Bronchial epithelial cell (primary cell): ENCODE measurements at places on chromosomes 3 and 15. TPM values are rescaled to one million over a fixed set of nuclear protein-coding genes. Genes with fewer than 3 reads are reported as not detected.

- DNase-seq: no peak
Observed at GRCh38 chr3:13704174-13704573, 155.2 kb downstream of the FBLN2 start.

GRCh38 chr3:185365291-185366073 is 2.5 kb downstream of the MAP3K13 start:
- peak; percentile 68 for DNase-seq

DNA sequence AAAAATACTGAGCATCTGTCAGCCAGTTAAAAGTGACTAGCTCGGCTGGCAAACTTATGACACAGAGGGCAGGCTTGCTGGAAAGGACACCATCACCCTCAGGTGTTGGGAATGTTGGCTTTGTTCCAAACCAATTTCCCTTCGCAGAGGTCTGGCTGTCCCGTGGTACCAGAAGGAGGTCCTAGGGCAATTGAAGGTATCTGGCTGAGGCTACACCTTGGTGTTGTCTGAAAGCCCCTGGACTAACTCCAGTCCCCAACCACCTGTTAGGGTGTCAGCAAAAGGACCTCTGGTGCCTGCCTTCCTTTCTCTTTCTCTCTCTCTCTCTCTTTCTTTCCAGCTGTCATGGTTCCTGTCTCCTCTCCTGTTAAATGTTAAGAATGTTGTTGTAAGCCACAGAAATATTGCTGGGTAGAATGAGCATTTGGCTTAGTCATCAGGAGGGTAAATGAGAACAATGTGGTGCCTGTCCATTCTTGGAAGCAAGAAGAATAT is 12.5 kb downstream of the PRR20G start:
- DNase-seq: peak; percentile 87

- DNase-seq: no peak
Observed at GRCh38 chr3:153414982-153415381, 253.0 kb downstream of the RAP2B start.

DNA sequence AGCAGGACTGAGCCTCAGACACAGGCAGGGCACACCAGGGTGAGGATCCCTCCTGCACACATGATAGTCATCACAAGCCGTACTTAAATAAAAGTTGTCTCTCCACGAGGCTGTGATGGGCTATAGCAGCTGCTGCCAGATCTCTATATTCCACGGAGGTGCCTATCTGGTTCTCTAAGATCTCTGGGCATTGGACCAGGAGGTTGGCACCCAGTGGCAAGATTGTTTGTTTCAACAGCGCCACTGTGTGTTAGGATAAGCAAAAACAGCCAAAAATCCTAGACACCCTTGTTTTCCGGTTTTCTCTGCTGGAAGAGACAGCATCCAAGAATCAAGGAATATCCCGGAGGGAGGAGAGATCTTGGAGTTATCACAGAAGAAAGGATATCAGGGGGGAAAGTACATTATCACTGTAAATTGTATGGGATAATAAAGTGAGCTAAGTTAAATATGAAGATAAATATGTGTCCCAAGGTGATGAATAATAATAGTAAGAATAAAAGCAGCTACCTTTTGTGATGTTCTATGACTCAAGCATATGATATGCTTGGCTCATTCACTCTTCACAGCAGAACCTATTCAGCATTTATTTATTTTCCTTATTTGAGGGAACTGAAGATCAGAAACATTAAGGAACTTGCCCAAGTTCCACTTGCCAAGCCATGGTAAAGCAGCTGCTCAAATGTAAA is 90.6 kb upstream of the AKAP13 start:
- DNase-seq: peak; percentile 74

- no peak for DNase-seq
Observed at GRCh38 chr3:134772591-134772990, 22.5 kb upstream of the EPHB1 start.

DNA sequence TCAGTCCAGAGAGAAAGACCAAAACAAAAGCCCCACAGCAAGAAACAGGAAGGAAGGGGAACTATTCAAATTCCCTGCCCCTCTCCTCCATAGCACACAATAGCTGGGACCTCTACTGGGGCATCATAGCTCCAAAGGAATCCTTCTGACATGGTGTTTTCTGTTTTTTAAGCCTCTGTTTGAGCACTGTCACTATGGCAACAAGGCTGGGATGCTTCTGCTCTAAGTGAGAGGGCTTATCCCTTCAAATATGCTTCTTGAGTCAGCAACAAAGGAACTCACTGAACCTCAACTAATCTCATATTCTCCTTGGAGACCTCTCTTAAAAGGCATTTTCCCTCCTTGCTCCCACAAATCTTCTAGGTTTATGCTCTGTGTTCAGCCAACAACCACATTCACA is 40.5 kb downstream of the MYLK start:
- no peak for DNase-seq

DNA sequence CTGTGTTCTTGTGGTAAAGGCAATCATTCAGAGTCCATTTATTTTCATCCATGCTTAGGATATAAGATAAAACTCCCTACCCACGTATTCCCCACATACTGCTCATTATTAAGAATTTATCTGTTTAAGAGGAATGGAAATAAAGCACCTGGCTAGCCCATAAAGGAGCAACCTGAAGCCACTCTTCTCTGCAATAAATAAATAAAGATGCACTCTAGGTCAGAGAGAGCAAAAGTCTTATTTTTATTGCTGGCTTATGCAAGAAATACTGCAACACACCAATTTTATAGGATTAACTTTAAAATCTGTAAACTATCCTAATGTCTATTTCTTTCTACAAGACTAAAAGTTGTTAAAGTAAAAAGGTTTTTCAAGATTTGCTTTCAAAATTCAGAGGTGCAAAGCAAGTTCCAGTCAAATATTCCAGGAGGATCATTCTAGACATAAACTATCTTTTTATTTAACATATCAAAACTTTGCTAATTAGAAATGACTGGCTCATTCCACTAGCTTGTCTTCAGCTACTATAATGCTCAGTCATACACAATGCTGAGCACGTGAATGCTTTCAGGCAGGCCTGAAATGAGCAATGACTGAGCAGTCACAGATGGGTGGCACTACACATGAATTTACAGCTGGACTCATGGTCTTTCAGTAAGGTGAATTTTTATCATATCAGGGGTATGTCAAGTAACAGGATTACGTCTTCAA is 7.1 kb downstream of the TJP1 start:
- DNase-seq: peak; percentile 64

DNA sequence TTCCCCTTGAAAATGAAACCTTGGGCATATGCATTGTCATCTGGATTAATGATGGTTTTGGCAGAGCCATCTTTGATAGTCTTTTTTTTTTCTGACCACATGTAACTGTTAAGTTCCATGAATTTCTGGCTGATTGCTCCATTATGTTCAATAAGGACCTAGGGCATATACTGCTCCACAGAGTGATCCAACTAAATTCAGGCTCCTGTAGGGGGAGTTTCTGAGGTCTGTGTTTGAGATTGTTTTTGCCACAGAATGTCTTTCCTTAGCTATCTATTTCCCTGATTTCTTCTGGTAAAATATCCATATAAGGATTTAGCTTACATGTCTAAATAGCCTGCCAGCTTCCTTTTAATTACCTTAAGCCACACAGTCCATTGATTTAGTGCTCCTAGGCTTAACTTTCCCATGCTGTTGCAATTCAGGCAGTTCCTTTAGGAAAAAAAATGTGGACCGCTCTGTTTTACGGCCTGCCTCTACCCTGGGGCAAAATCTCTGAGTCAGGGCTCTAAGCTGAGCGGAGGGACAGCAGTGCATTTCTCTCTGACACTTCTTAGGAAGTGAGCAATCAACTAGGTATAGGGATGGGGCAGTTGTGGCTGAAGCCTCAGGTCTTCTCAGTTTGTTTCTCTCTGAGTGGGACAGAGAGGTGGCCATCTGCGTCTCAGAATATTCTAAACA is 796.2 kb downstream of the NR2F2 start:
- DNase-seq: peak; percentile 7

- no peak for DNase-seq
Observed at GRCh38 chr3:120274739-120275167, 10.3 kb downstream of the GPR156 start.

GRCh38 chr15:57859130-57859685 is 152.7 kb downstream of the POLR2M start:
- peak; percentile 35 for DNase-seq

DNA sequence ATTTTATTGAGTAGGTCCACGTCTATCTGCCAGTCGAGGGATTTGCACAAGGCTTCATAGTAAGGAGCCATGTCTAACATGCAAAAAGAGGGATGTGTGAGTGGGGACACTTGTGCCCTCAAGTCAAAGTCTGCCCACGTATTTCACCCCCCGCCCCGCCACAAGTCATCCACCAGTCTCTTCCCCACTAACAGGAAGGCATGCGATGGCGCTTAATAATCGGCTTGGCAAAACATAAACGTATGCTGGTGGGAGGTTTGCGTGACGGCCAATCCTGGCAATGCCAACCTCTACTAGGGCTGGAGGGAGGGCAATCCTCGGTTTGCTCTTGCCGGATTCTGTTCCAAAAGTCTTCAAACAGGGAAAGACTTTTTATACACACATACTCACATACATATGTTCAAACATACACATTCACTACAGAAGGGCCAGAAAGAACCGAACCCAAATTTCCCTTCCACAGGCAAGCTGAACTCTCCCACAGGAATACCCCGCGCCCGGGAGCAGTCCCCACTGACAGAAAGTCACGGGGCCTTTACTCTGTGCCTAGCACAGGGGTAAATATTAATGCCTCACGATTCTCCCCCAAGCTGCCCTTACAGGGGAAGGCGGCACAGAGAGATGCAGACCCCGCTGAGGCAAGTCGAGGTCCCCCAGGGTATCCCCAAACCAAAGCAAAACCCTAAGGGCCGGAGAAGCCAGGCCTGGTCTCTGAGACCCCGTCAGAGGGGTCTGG is 675 bp downstream of the PSMD6 start:
- peak; percentile 32 for DNase-seq

DNA sequence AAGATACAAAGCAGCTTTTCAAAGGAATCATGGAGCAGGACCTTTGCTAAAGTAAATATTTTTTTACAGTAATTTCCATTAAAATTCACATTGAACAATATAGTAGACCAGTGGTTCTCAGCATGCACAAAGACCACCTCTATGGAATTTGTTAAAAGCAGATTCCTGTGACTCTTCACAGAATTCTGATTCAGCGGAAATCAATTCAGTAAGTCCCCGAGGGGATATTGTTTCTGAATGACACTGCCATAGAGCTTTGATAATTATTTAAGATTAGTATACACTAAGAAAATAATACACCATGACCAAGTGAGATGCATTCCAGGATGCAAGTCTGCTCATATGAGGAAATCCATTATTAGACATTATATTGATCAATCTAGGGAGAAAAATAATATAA is 161.9 kb upstream of the TNIK start:
- DNase-seq: no peak

DNA sequence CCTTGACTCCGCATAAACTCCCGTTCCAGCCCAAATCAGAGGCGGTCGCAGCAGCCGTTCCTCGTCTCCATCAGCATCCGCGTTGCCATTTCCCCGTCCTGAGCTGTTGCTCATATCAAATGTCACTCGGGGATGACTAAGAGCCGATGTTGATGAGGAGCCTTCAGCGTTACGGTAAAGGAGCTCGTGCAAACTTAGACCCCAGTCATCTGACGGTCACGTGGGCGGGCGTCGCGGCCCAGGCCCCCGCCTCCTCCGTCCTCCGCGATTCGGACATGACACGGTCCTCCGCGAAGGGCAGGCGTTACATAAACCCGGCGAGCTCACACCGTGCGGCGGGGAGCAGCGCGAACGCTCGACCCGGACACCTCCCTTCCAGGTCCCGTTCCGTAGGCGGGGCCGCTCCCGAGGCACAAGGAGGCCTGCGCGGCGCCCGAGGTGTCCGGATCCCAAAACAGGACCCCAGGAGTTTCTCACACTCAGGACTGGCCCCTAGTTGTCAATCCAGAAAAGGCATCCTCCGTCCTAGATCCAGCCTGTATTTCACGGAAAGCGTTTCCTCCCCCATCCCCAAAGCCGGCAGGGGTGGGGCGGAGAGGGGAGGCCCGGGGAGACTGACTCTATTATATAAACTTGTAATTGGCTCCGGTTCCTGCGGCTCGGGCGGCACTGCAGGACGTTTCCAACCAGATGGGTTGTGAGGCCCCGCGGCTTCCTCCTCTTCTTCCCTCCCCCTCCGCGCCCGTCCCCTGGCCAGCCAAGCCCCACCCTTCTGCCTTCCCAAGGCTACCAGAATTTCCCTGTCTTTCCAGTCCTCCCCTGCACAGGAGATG is 100.0 kb upstream of the IGF1R start:
- DNase-seq: peak; percentile 79

DNA sequence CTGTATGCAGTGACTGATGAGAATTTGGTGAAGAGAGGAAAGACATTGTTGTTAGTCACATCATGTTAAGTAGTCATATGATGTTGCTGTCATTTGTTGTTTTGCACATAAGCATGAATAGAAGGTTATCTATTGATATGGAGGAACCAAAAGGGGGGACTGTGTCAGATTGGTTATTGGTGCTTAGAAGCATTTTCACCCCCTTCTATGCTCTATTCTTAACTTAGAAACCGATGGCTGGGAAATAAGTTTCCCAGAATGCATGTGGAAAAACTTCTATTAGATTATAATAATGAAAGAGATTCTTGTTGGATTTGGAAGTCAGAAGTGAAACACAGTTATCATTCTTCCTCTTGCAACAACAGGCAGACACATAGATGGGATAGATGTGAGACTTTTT is 33.2 kb upstream of the CADM2 start:
- no peak for DNase-seq

DNA sequence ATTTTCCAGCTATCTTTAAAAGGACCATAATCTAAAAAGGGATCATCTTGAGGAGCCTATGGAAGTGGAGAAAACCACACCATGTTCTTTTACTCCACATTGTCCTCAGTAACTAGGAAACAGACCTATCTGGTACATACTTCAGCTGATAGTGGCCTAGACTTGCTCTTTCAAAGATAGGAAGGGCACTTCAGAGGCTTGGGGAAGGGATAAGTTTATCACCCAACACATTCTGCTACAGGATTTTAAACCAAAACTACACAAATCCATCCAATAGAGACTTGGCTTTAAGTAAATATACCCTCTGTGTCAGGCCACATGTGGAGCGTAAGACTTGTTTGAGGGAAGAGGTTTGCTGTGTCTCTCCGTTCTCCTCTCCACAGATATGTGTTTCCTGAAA is 35.4 kb downstream of the CP start:
- no peak for DNase-seq

DNA sequence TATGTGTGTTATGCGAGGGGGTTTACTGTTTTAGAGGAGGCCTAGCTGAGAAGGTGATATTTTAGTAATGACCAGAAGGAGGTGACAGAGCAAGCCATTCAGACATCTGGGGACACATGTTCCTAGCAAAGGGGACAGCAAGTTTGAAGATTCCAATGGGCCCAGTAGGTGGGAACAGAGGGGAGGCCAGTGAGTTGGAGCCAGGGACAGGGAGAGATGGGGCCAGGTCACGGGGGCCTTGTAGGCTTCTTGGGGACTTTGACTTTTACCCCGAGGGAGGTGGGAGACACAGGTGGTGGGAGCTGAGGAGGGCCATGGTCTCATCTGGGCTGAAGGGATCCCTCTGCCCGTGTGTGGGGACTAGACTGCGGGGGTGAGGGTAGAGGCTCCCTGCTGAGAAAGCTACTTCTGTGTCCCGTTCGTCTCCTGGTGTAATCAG is 72.5 kb downstream of the MGLL start:
- DNase-seq: no peak

- peak; percentile 20 for DNase-seq
Observed at GRCh38 chr3:173690542-173691180, 293.1 kb downstream of the NLGN1 start.

GRCh38 chr3:119085070-119085439 is 50.4 kb upstream of the IGSF11 start:
- no peak for DNase-seq

The EEF1AKMT4 gene
- 10.1 and 14.0 TPM in 2 replicates for total RNA-seq

The GPR87 gene
- total RNA-seq: 56.9 and 64.5 TPM in 2 replicates

The GPR149 gene
- not detected in 2 replicates for total RNA-seq

The KBTBD13 gene
- not detected in 2 replicates for total RNA-seq

The MINAR1 gene
- 0.26 and 0.53 TPM in 2 replicates for total RNA-seq

The TMIE gene
- total RNA-seq: 1.3 and 1.6 TPM in 2 replicates

The SAMMSON gene
- total RNA-seq: not detected in 2 replicates

The GNAT1 gene
- 0.26 TPM in 1 of 2 replicates, not detected in the other for total RNA-seq
